IPS DF 6.9 (cell line): ENCODE measurements at places on chromosomes 2 and 18.

DNA sequence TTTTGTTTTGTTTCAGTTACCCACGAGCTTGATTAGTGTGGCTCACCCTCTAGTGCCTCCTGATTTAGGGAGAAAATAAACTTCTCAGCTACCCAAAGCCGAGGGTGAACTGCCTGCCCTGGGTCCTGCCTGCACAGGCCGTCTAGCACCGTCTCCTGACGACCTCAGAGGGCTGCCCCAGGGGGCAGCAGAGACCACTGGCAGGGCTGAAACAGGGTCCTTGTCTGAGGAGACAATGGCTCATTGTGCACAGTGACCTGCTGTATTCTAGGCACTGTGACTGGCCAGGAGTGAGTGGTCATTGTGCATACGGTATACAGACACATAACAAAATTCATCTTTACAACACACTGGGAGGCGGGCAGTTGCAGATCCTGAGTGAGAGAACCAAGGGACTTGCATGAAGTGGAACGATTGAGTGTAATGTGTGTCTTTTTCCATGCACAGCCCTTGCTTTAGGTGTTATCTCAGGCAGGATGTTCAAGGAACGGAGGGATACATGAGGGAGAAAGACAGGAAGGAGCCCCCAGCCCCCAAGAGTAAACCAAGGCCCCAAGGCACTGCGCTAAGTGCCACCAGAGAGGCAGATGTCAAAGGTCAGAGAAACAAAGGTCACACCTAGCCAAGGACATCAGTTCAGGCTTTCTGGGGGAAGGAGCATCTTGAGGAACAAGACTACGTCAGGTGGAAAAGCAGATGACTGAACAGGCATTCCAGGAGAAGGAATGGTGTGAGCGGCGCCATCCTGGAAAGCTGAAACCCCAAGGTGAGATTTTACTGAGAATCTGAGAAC lies 421.3 kb downstream of the LPIN1 start:
- no peak for DNase-seq

- no peak for DNase-seq
Observed at GRCh38 chr2:169729274-169729605, 4.4 kb upstream of the KLHL23 start.

DNA sequence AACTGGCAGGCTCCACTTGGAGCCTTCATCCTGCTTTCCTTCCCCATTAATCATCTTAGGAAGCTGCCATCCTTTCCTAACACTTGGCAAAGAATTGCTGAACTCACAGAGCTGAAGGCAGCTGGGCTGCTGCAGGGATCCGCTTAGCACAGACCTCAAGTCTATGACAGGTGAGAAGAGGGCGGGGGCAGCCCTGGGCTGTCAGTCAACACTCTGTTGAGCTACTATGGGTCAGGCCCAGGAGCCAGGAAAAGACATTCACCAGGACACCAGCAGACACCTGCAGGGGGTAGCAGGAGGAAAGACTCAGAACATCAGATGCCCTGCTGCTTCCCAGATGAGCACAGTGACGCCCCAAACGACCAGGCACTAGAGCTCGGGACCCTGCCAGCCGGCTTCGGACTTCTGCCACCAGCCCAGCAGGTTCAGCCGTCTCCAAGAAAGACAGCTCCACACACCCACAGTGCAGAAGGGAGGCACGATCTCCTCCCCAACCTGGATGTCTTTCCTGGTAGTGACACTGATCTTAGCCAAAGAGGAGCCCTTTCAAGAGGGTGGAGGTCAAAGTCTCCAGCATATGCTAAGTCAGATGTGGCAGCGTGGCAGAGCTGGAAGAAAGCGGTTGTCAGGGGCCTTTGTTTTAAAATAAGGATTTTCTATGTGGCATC lies 55.2 kb downstream of the SNORC start:
- DNase-seq: no peak

DNA sequence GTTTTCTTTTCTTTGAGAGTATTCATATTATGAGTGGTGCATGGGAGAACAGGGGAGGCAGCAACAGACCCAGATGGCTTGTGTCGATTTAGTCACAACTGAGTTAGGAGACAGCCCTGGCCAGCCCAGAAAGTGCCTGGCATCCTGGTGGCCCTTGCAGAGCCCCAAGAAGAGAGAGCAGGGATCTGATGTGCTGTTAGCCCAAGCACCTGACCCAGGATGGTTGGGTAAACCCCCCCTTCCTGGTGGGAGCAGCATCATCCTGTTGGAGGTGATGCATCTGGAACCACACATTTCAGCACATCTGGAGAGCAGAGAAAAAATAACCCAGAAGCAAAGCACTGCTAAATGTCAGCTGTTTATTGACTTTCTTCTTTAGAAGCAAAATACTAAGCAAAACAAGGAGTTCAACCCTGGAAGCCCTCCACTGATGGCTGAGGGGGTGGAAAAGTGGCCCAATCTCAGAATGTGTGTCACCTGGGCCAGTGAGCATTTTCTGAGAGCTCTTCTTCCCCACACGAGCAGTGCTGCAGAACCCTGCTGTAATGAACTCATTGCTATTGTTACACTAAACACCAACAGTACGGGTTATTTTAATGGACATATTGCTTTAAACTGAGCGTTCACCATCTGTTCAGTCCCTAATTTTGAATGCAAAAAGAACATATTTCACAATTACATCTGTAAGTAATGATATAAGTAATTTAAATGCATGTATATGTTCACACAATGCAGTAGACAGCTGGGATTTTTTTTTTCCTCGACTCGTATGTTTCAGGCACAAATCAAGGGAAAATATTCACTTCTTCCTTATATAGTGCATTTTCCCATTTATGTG lies 100.6 kb upstream of the SMIM21 start:
- no peak for DNase-seq

DNA sequence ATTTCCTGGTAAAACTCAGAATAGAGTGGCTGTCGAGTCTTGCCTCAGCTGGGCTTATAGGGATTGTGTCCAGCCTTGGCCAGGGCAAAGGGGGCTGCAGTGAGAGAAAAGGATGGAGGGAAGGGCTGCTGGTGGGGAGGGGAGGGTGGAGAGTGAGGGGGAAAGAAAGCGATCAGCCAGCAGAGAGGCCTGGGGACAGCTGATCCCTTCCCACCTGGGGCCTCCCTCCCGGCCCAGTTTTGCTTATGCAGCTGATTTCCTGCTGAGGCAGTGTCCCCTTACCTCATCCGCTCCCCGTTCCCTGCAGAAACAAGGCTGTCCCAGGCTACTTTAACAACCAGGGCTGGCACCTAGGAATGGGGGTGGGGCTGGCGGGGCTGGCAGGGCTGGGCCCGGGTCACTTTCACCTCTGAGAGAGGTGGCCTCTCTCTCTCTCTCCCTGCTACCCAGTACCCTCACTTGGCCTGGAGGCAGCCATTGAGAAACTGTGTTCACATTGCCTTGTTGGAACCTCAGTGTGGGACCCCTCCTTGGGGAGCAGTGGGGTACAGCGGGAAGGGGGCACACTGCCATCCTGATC lies 12.2 kb upstream of the GMPPA start:
- DNase-seq: no peak

- no peak for DNase-seq
Observed at GRCh38 chr2:207321514-207321913, 155.8 kb upstream of the KLF7 start.

DNA sequence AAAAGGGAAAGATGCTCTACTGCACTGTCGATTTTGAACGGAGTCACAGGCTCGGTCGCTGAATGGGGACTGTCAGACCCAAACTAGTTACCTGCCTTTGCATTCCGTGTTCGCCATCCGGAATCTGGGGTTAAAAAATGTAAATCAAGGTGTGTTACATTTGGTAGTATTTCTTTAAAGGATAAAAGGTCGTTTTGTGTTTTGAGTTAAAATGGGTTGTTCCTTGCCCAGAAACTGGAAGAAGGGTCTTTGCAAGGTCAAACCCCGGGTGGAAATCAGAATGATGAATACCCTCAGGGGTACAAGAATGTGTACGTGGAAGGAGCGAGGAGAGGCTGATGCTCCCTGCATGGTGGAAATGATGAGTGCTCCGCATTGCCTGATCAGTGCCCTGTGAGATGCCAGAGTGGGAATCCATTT lies 1.0 kb downstream of the VSNL1 start:
- DNase-seq: no peak

DNA sequence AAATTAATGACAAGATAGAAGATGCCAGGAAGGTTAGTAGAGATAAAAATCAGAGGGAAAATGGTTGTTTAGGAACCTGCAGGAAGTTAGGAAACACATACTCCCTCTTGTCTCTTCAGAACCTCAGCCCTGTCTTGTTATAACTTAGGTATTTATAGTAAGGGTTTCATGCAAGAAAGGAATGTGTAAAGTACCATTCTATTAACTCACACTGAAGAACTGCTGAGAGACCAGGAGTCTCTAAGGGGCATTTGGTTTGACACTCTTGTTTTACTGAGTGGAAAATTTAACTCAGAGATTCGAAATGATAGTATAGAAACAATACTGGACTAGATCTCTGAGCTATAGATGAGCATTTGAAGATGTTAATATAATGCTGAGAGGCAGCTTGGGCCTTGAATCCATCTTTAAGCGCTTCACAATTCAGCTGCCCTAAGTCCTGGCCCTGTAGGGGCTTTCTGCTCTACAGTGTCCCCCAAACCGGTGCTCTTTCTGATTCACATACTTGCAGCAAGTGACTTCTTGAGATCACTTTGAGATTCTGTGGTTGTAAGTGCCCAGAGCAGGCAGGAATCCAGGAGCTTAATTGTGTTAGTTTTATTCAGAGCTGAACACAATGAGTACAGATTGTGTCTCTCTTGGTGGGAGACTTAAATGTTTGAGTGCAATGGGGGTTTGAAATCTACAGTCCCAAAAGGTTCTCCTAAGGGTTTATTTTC lies 235.0 kb upstream of the RGPD4 start:
- no peak for DNase-seq

DNA sequence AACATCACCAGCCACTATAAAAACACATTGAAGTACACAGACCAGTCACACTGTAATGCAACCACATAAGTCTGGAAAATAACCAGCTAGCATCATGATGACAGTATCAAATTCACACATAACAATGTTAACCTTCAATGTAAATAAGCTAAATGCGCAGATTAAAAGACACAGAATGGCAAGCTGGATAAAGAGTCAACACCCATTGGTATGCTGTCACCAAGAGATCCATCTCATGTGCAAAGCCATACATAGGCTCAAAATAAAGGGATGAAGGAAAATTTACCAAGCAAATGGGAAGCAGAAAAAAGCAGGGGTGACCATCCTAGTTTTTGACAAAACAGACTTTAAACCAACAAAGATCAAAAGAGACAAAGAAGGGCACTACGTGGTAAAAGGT lies 110.8 kb downstream of the NR4A2 start:
- DNase-seq: no peak
